Mesendoderm (in vitro differentiated cells): ENCODE measurements at places on chromosomes 6 and 20.

- no peaks in the 10 kb centered on the region for H3K27me3 ChIP-seq
- H3K4me1 ChIP-seq: no peaks in the 10 kb centered on the region
Measured at GRCh38 chr6:4969609-4970285, 34.1 kb downstream of the RPP40 start.

GRCh38 chr6:118316796-118317384, 231.2 kb upstream of the PLN start:
- no peaks in the 10 kb centered on the region for H3K27me3 ChIP-seq
- no peak for DNase-seq

DNA sequence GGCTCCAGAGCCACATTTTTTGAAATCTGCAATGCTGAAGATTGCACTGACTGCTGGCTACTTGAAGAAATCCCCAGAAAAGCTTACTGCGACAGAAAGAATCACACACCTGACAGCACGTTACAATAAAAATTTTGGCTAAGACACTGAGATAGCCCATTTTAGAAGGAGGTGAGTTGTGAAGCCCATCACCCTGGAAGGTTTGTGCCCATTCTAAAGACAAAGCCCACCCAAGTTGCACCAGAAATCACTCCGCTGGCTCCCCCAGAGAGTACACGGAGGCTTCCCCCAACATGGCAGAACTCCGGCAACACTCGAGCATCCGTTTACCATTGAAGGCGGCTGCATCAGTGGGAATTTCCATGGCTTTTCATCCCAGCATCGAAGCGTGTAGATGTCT, 29.4 kb downstream of the LPA start:
- no peak overlapping the region for H3K4me3 ChIP-seq
- no peaks in the 10 kb centered on the region for H3K4me1 ChIP-seq

DNA sequence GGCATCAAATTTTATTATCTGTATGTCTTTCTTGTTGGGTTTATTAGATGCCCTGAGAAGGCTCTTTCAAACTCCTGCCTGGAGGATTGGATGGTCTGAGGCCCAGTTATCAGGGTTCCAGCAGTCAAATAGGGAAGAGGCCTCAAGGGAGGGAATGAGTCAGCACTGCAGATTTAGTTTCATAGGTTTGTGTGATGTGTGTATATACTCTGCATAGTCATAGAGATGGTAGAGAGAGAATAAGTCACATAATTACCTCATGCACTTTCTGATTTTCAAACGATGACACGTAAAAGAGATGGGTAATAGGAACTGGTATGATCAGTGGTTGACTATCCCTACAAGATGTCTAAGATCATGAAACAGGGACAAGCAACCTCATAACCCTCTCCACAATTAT, 82.1 kb downstream of the ADAT2 start:
- no peak overlapping the region for H3K4me3 ChIP-seq
- H3K27ac ChIP-seq: no peak overlapping the region
- H3K4me1 ChIP-seq: no peaks in the 10 kb centered on the region

- DNase-seq: no peak
- H3K4me3 ChIP-seq: no peak overlapping the region
- no peaks in the 10 kb centered on the region for H3K4me1 ChIP-seq
- H3K27me3 ChIP-seq: no peaks in the 10 kb centered on the region
- no peaks in the 10 kb centered on the region for H3K36me3 ChIP-seq
Measured at GRCh38 chr20:25738198-25738597, 41.5 kb upstream of the ZNF337 start.

GRCh38 chr6:132952986-132953385, 138.6 kb downstream of the RPS12 start:
- no peaks in the 10 kb centered on the region for H3K27me3 ChIP-seq
- no peaks in the 10 kb centered on the region for H3K4me1 ChIP-seq
- no peak overlapping the region for H3K4me3 ChIP-seq
- H3K27ac ChIP-seq: no peak overlapping the region

GRCh38 chr6:26156850-26157250, 69.6 kb downstream of the HFE start:
- H3K27ac ChIP-seq: peak overlapping the region; percentile 73
- no peaks in the 10 kb centered on the region for H3K27me3 ChIP-seq
- peak; percentile 92 for DNase-seq
- H3K4me1 ChIP-seq: peaks cover 4% of the 10 kb centered on the region
- no peaks in the 10 kb centered on the region for H3K36me3 ChIP-seq
- peak overlapping the region; percentile 44 for H3K4me3 ChIP-seq

DNA sequence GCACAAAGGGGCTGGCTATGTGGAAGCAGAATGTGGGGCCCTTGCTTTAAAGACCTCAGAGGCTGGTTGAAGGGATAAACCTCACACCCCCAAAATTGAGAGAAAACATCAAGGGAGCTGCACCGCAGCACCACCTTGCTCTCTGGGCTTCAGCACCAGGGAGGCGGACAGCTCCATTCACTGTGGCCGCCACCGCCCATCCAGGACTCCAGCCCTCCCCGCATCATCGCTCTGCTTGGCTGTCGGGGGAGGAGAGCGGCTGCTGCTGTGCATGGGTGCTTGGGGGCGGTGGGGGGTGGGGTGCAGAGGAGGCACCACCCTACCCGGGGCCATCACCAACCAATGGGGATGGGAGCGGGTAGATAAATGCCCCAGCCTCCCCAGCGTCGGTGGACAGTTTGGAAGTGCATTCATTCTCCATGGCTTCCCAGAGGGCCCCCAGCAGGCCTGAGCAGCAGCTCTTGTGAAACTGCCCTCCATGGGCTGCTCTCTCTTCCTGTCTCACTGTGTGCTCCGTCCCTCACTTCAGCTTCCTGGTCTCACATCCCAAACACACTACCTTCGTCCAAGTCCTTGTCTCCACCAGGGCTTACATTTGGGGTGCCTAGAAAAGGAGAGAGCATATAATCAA, 75.7 kb upstream of the BHLHE23 start:
- H3K4me1 ChIP-seq: no peaks in the 10 kb centered on the region
- no peaks in the 10 kb centered on the region for H3K36me3 ChIP-seq
- no peak overlapping the region for H3K4me3 ChIP-seq

GRCh38 chr20:59949911-59950310, 8.3 kb upstream of the CDH26 start:
- no peak overlapping the region for H3K4me3 ChIP-seq
- no peak overlapping the region for H3K27ac ChIP-seq
- H3K36me3 ChIP-seq: no peaks in the 10 kb centered on the region
- H3K27me3 ChIP-seq: no peaks in the 10 kb centered on the region
- no peaks in the 10 kb centered on the region for H3K4me1 ChIP-seq

DNA sequence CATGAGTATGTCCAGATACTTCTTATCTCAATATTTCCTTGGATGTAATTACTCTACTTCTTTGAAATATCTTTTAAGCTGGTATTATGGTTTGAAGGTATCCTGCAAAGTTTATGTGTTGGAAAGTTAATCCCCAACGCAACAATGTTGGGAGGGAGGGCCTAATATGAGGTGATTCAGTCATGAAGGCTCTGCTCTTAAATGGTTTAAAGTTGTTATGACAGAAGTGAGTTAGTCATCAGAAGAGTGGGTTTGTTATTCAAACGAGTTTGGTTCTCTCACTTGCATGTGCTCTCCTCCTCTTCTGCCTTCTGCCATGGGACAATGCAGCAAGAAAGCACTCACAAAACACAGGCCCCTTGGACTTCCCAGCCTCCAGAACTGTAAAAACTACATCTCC, 176.3 kb downstream of the KCNQ5 start:
- H3K27ac ChIP-seq: no peak overlapping the region
- H3K27me3 ChIP-seq: no peaks in the 10 kb centered on the region
- DNase-seq: no peak
- no peaks in the 10 kb centered on the region for H3K4me1 ChIP-seq

DNA sequence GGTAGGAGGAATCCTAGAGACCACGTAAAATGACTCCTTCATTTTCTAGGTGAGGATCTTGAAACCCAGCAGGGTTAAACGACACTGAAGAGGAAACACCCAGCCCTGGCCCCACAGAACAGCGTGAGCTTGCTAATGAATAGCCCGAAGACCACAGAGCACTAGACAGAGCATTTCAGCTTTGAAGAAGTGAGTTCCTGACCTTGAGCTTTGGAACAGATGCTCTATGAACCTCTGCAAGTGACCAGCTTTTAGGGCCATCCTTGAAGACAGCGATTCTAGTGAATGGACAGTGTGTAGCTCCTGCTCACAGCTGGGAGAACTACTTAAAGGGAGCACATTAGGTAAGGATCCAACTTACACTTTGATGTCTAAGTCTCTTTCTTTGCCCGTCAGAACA, 74.0 kb upstream of the FRMD1 start:
- H3K36me3 ChIP-seq: no peaks in the 10 kb centered on the region
- no peak for DNase-seq
- H3K27ac ChIP-seq: no peak overlapping the region
- no peaks in the 10 kb centered on the region for H3K27me3 ChIP-seq

DNA sequence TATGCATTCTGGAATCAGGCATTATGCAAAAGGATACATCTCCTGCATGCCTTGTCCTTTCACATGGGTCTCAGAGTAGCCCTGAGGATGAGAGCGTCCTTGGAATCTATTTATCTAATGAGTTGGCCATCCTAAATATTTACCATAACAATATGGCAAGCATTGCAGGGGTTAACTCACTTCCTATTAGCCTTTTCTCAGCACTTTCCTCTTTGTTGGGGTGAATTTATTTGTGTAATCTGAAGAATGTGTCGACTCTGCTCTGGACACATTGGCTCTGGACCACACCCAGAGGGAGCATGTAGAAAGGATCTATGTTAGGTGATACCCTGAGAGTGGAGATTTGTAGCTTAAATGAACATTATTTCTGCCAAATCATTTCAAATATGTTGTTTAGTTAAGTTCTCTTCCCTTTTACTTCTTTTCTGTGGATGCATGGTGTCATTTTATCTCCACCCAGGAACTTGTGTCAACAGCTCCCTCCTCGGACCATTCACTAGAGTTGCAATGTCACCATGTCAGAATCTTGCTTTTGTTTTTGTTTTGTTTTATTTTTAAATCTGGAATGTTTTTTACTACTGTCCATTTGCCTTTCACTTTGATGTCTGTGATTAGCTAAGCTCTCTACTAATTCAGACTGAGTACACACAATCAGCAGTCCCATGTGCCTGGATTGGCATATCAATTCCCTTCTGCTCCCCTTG, 757.0 kb upstream of the MMS22L start:
- H3K36me3 ChIP-seq: no peaks in the 10 kb centered on the region
- H3K27me3 ChIP-seq: no peaks in the 10 kb centered on the region
- peak overlapping the region; percentile 67 for H3K27ac ChIP-seq
- H3K4me3 ChIP-seq: no peak overlapping the region

GRCh38 chr6:7615611-7616383, 25.8 kb downstream of the SNRNP48 start:
- H3K27ac ChIP-seq: no peak overlapping the region
- peak; percentile 71 for DNase-seq
- no peaks in the 10 kb centered on the region for H3K27me3 ChIP-seq
- H3K4me1 ChIP-seq: no peaks in the 10 kb centered on the region
